ENCODE measurements at places on chromosomes 12 and 14. TPM values are rescaled to one million over a fixed set of nuclear protein-coding genes. Genes with fewer than 3 reads are reported as not detected.

DHH gene
- 2.3 TPM for polyA plus RNA-seq

DNA sequence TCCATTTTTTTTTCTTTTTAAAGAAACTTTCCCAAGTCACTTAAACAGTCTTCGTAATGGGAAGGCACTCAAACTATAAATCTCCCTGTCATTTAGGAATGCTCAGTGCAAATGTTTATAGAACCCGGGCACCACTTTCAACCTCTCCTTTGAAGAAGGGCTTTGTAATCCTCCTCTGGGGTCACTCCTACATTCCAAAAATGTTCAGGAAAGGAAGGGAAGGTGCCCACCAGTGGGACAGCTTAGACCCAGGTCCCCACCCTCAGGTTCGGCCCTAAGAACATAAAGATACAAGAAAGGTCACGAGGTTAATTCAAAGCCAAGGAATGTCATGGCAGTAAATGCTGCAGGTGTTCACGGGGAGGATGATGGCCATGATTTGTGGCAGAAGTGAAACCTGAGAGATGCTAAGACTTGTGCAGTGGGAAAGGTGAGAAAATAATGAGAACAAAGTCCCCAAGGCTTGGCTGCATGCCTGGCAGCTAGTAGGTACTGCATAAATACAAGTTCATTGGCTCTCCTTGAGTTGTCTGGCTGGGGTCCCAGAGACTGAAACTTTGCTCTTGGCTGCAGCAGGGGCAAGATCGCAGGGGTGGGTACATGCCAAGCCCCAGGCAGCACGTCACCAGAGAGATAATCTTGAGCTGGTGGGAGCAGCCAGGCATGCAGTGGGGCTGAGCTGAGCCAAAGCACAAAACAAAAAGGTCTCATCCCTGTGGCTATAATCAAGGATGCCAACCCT lies 21.1 kb downstream of the KRT18 start:
- DNase-seq = peak; percentile 97

ZC3H14 gene
- 68.1 TPM for polyA plus RNA-seq

DNA sequence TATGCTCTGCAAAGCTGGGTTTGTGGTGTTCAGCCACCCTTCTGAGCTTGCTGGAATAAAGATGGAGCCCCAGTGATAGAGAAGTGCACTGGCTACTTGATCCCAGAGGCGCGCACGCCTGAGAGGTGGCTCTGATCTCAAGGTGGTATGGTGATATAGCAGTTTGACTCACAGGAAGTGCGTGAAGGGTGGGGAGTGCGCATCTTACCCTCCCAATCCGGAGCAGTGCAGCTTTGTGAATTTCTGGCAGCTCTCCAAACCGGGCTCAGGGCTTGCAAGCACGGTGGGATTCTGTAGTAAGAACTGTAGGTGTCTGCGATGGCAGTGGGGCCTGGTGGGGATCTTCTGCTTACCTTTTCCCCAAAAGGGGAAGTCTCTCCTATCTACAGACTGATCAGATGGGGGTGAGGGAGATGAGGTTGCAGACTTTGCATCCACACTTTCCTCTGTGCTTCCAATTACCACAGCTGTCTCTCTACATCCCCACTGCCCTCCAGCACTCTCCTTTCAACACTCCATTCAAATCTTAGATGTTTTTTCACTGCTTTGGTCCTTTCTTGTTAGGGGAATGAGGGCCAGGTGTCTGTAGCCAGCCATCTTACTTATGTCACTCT lies 197.4 kb upstream of the SLC38A2 start:
- no peak for DNase-seq

RAD9B gene
- polyA plus RNA-seq = not detected

GRCh38 chr14:102982852-102983470 lies 60.5 kb downstream of the AMN start:
- no peak for DNase-seq

RNASE3 gene
- polyA plus RNA-seq = not detected

DNA sequence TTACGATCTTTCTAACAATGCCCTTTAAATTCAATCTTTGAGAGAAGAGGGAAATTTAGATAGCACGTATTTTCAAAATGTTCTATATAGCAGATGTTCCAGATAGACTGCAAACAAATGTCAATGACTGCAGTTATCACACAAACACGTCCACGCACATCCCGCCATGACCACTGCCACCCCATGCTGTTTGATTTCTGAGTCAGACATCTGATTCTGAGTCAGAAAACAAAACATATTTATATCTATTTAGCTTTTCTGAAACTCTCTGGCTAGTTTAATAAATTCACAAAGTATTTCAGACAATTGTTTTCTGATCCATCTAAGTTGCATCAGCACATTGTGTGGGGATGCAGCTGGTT lies 105.9 kb upstream of the BCAT1 start:
- no peak for DNase-seq

GRCh38 chr14:64937171-64937820 lies 5.2 kb downstream of the GPX2 start:
- DNase-seq = no peak

DNA sequence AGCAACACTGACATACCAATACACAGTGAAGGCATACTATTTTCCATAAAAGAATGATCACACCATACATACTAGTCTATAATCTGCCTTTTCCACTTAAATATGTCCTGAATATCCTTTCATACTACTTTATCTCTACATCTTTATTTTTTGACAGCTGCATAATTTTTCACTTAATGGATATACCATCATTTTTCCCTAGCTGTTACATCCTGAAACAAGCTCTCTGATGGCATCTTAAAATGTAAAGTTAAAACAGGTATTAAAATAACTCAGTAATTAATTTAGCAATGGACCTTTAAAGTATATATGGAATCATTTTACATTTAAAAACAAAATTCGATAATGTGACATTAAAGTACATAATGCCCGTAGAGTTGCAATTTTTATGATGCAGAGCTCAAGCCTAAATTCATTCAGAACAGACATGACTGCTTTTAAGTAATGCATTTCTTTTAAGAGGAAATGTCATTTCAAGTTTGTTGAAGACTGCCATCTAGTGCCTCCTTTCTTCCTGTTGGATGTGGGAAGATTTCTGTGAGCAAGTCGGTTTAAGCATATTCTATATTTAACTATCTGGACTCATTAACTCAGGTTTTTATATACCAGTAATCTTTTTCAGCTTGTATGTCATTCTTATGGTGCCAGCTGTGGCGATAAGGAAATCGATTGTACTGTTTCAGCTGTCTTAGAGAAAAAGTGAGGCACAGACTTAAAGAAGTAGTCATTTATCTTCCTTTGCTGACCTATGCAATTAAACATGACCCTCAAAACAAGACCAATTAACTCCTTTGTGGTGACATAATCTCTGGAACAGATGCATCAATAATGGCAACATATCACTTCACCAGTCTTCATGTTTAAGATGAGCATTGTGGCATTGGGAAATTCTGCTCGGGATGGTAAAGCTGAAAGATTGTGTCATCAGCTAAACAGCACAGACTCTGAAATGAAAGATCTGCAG lies 20.3 kb downstream of the PRICKLE1 start:
- peak; percentile 47 for DNase-seq

- DNase-seq = no peak
Observed at GRCh38 chr14:59268011-59268410, 79.5 kb downstream of the DAAM1 start.

ESRRB gene
- 0.13 TPM for polyA plus RNA-seq

GRCh38 chr14:76812093-76812421 lies 625 bp downstream of the ANGEL1 start:
- DNase-seq = peak; percentile 39

DNA sequence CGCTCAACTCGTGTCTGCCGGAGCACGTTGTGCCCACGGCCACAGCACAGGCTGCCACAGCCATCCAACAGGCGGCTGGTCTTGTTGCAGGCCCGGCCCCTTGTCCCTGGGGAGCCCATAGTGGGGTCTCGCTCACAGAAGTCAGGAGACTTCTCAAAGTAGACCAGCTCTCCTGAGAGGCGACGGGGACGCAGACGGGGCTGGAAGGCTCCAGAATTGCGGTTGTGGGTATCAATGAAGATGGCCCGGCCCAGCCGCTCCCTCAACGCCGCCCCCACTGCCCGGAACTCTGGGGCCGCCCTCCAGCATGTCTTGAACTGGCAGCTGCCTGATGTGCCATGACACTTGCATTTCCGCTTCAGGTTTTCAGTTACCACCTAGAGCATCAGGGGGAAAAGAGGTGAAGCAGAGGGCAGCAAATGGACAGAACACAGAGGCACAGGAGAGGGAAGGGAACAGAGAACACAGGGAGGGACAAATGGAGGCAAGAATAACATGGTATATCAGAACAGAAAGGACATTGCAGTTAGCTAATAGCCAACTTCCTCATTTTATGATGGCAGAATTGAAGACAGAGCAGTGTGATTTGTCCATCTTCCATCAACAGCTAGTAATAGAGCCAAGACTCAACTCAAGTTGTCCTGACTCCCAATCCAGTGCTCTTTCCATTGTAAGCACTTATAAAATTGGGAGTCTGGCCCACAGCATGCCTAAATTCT lies 5.2 kb downstream of the WNT10B start:
- DNase-seq = no peak

CCDC177 gene
- 0.03 TPM for polyA plus RNA-seq

GRCh38 chr12:71218616-71219015 lies 60.8 kb upstream of the TSPAN8 start:
- no peak for DNase-seq

- no peak for DNase-seq
Observed at GRCh38 chr12:113467142-113467501, 4.5 kb downstream of the LHX5 start.

DNA sequence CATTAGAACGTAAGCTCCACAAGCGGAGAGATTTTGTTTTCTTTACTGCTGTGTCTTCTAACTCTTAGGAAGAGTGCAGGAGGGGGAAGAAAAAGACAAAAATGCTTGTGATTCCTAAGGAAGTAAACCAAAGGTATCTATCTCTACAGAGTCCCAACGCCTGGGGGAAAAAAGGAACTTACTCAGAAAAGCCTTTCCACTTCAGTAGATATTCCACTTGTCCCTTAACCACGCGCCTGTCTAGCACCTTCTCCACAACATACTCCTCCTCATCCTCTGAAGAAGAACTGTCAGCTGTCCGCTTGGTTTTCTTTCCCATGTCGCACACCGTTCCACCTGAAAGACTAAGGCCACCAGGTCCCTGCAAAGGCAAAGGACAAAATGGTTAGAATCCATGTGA lies 22.6 kb downstream of the CBX5 start:
- DNase-seq = no peak

GRCh38 chr12:80058586-80058985 lies 40.8 kb upstream of the OTOGL start:
- no peak for DNase-seq

YBX3 gene
- polyA plus RNA-seq = 61.3 TPM

- DNase-seq = no peak
Observed at GRCh38 chr12:131829791-131830334, 1.7 kb downstream of the MMP17 start.
